ENCODE measurements at places on chromosomes 3 and 15.

DNA sequence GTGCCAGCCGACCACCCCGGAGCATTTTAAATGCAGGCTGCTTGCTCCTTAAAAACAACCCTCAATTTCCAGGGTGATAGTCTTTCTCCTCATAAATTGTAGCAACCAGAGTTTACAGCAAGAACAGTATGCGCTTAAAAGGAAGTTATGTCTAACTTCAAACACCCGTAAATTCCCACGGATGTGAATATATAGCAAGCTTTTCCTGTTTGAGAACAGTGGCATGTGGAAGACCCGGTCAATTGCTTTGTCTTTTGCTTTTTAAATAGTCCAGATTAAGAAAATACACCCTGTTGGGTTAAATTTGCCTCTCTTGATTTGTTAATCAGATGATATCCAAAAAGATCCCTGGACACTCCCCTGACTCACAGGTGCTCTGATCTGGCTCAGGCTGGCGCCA, 20.8 kb downstream of the MRPS25 start:
- DNase-seq: no peak

- no peak for DNase-seq
These were observed 109.9 kb downstream of the IGF1R start for GRCh38 chr15:98758224-98758623.

GRCh38 chr3:138888560-138888959, 53.8 kb upstream of the PIK3CB start:
- DNase-seq: no peak

DNA sequence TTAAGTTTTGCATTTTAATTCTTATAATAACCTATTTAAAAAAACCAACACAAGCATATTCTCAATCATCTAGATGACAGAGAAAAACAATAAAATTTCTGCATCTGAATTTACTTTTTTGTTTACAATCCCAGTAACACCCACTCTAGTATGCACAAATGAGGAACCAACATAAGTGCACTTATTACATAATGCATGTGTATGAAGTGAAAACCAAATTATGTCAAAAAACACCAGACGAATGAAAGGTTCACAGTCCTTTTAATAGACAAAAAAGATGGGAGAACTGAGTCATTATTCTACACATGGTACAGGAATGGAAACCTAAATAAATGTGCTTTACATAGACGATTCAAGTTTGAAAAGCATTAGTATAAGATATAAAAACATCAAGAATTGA, 91.7 kb downstream of the NR1I2 start:
- DNase-seq: no peak

DNA sequence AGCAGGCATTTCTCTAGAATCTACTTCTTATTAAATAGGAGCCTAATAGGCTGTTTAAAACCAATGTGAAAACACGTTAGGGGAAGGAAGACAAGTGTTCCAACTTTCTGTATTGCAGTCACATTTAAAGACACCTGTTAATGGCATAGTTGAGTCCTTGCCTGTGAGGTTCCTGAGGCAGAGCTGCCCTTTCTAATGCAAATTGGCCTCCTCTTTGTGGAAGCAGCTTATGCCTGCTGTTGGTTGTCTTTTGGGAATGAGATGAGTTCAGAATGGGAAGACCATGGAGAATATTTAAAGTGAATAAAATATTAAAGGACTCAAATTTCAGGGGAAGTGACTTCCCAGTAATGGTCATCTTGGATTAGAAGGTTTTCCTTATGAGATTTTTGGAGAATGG, 51.2 kb downstream of the NEK11 start:
- no peak for DNase-seq

GRCh38 chr3:82707035-82707434, 945.6 kb upstream of the GBE1 start:
- no peak for DNase-seq

DNA sequence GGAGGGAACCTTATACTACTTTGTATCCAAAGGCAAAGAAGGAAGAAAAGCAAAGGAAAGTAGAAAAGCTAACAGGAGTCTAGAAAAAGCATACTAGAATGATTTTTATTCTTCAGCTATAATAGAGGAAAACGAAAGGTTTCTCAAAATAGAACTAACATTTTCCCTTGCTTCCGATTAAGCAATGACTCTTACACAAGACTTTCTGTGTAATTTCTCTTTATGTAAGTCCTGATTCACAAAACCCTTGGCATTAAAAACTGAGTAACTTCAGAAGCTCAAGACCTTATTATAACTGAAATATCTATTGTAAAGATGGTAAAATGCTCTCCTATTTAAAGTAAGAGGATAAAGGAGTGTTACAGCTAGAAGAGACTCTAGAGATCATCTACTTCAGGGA, 97.4 kb downstream of the DTWD1 start:
- no peak for DNase-seq

GRCh38 chr3:12963922-12964701, 109.1 kb downstream of the IQSEC1 start:
- DNase-seq: no peak

GRCh38 chr3:32375596-32375930, 16.1 kb upstream of the CMTM7 start:
- DNase-seq: no peak

GRCh38 chr15:58574631-58575030, 142.8 kb downstream of the LIPC start:
- no peak for DNase-seq

DNA sequence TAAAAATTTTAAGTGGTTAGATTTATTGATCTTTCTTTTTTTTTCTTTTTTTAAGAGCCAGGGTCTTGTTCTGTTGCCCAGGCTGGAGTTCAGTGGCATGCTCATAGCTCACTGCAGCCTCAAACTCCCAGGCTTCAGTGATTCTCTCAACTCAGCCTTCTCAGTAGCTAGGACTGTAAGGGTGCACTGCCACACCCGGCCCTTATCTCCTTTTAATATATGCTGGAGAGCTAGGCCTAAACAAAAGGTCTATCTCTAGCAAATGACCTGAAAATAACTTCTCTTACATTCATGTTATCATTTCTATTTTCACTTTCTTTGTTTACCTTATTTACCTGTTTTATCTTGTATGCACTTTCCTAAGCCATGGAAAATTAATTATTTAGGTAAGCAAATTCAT, 35.2 kb upstream of the MELTF start:
- no peak for DNase-seq

GRCh38 chr15:65377976-65378366, at the start of gene IGDCC3:
IGDCC3 (minus strand) TSS chr15:65378002; CDS start chr15:65377788, 214 bp downstream.
- no peak for DNase-seq

GRCh38 chr3:133065193-133065961, 27.2 kb downstream of the TMEM108 start:
- no peak for DNase-seq

All from GM10248 (cell line).